ENCODE measurements at places on chromosomes 4 and X.

DNA sequence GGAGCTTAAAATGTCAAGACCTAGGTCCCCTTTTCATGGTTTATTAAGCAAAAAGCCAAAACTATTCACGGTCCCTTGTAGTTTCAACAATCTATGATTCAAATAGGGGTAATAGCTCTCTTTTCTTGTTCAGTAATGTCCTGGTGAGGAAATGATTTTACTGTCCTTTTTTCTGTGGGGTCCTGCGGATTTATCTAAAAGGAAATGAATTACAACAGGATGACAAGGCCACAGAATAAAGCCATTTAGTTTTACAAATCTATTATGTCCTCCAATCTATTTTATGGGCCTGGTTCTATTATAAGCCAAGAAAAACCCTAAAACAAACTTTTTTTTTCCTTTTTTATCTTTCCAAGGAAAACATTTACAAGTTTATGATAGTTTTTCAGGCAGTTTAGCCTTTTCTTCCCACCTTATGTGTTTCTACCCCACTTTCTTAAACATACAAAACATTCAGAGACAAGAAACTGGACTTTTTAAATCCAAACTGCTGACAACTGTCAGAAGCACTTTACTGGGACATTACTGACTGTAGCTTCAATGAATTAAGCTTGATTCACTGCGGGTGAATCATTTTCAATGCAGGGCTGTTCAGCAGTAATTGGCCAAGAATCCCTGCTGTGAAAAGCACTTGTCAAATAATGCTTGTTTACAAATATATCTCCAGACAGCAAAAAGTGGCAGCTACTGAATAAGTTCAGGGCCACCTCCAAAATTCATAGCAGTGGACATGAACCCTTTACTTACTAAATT lies 4.3 kb downstream of the EPHA5 start:
- no peak for DNase-seq

DNA sequence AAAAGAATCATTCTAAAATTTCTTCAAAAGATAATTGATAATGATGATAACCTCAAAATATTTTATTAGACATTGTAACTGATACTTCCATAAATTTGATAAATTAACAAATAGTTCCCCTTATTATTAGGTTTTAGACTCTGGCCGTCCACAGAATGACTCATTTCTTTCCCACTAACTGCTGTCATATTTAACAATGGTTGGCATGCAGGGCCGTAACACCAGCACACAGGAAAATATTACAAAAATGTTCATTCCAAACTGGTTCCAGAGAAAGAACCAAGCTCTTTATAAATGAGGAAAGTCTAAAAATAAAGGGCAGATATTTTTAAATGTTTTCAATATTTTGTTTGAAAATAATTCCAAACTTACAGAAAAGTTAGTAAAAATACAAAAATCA lies 28.2 kb downstream of the WDFY3 start:
- DNase-seq = no peak

DNA sequence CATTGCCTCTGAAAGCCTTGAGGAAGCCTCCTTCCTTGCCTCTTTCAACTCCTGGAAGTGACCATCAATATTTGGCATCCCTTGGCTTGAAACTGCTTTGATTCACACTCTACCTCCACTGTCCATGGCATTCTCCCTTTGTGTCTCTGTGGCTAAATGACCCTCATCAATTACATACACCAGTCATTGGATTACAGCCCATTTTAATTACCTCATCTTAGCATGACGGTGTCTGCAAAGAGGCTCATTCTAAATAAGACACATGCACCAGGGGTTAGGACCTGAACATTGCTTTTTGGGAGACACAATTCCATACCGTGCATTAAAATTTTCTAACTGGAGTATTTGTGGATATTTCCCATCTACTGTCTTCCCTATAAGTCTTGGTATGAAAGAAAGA lies 60.7 kb upstream of the FAM9A start:
- DNase-seq = no peak

DNA sequence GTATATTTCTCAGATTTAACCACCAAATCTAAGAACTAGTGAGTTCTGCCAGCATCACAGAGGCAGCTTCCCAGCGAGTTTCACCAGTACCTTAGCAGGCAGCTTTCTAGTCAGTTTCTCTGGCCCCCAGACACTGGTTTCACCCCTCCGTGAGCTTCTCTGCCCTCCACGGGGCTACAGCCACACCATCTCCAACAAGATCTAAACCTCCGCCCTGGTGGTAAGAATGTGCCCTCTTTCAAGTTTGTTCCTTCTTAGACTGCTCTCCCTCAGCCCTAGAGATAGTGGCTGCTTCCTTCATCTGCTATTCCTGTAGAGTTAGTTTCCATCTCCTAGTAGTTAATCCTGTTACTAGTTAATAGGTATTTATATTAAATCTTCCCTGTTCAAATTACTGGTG lies 60.5 kb upstream of the TAB3 start:
- DNase-seq = no peak

- no peak for DNase-seq
These were observed 142.9 kb downstream of the BCOR start for GRCh38 chrX:39954851-39955250.

DNA sequence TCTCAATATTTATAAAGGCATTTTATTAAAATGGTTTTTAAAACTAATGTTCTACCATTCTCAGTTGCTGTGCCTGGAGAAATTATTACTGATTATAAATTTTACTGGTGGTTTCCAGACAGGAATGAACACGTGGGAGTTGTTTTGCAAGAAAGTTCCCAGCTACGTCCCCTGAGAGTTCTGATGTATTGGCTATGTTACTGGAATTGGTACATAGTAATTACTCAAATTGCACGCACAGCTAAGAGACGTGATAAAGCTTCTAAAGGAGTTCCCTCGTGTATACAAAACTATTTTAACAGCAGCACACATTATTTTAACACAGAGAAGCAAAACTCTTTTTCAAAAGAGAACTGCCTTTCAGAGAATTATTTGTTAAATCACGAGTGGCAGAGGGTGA lies 292.2 kb downstream of the NLGN4X start:
- no peak for DNase-seq

DNA sequence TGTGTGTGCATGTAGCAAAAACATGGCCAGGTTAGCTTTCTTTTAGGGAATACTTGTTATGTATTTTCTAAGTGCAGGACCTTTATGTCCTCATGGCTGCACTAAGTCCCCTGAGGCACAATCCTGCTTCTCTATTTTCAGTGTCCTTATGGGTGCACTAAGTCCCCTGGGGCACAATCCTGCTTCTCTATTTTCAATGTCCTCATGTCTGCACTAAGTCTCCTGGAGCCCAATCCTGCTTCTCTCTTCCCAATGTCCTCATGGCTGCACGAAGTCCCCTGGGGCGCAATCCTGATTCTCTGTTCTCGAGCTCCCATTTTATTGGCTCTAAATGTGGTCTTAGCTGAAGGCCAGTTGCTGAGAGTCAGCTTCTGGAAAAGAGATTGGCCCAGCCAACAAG lies 49.7 kb upstream of the GPRIN3 start:
- no peak for DNase-seq

DNA sequence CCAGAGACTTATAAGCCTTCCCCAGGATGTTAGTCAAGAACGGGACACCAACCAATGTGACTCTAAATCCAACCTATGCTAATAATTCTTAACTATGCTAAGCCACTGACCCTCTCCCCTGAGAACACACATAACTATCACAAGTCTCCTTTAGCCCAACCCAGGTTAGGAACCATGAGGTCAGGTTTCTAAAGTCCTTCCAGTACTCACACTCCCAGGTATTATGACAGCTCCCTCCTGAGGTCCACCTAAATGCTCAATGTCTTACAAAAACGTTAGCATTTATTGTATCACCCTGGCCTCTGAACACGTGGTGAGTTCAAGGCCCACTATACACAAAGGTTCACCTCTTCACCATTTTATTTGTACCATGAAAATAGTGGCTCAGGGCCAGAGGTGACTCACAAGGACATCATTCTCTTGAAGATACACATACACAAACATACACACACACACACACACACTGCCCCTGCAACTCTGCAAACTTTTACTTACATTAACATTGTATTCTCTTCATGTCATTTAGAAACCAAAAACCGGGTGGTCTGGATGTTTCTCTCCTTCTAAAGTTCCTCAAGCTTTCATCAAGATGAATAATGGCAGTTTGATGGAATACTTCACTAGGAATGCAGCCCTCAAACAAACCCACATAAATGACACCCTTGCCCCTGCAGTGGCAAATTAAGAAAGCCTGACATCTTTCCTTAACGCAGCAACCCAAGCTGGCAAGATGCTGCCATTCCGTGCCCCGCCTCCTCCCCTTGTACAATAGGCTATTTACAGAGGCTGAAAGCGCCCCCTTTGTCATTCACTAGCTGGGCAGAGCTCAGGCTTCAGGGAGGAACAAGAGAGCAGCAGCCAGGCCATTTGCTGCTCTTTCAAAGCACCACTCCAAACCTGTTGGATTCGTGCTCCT lies 17.7 kb downstream of the ACSL1 start:
- DNase-seq = no peak

DNA sequence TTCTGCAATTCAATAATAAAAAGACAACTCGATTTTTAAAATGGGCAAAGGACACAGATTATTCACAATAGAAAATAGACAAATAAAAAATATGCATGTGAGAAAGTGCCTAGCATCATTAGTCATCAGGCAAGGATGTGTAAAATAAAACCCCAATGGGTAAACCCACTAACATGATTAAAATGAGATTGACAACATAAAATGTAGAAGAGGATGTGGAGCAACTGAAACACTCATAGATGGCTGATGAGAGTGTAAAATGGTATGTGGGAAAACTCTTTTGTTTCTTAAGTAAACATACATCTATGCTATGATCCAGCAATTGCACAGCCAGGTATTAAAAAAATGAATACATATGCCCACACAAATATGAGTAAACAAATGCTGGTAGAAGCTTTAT lies 177.6 kb downstream of the IQCM start:
- no peak for DNase-seq

- DNase-seq = no peak
These were observed 1.6 kb upstream of the RBM46 start for GRCh38 chr4:154779362-154779947.
